Upper lobe of left lung (tissue), 6 donors: ENCODE measurements at places on chromosomes 7 and 10.
A peak's percentile ranks its signal among the peaks of the same experiment; 100 is the strongest.

GRCh38 chr10:117622471-117623184, 80.1 kb downstream of the EMX2 start:
- no peak for DNase-seq

DNA sequence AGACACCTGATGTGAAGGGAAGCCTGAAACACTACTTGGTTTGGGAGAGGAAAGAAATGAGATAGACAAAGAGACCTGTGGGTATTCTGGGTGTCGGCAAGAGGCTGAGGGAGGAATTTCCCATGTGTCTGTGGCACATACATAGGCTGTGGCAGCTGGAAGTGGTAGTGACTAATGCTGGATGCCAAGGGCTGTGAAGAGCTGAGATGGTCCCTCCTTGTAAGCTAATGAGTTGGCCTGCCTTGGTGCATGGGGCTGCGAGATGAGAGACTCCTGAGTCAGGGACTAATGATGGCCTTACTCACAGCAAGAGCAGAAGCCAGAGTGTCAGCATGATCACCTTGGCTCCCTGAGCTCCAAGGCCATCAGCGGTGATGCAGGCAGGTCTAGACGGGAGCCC, 119.0 kb upstream of the EEPD1 start:
- no peak for DNase-seq

DNA sequence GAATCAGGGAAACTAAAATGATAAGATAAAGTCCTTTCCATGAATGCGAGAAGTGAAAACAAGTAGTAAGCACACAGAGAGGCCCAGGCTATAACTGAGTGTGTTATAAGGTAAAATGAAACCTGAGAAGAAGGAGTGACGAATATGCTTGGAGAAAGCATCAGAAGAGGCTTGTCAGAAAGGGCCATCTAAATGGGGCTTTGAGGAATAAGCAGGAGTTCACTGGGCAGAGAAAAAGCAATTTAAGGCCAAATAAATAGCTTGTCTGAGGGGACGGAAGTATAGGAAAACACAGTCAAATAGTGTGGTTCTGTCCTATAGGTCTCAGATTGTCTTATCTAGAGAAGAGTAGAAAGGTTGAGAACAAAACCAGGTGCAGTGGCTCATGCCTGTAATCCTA, 59.6 kb upstream of the GSDME start:
- DNase-seq: no peak

- no peak for DNase-seq
These were observed 94.8 kb downstream of the CCDC71L start for GRCh38 chr7:106566196-106566595.

GRCh38 chr10:13684806-13685482, 98.2 kb downstream of the PRPF18 start:
- no peak for DNase-seq

DNA sequence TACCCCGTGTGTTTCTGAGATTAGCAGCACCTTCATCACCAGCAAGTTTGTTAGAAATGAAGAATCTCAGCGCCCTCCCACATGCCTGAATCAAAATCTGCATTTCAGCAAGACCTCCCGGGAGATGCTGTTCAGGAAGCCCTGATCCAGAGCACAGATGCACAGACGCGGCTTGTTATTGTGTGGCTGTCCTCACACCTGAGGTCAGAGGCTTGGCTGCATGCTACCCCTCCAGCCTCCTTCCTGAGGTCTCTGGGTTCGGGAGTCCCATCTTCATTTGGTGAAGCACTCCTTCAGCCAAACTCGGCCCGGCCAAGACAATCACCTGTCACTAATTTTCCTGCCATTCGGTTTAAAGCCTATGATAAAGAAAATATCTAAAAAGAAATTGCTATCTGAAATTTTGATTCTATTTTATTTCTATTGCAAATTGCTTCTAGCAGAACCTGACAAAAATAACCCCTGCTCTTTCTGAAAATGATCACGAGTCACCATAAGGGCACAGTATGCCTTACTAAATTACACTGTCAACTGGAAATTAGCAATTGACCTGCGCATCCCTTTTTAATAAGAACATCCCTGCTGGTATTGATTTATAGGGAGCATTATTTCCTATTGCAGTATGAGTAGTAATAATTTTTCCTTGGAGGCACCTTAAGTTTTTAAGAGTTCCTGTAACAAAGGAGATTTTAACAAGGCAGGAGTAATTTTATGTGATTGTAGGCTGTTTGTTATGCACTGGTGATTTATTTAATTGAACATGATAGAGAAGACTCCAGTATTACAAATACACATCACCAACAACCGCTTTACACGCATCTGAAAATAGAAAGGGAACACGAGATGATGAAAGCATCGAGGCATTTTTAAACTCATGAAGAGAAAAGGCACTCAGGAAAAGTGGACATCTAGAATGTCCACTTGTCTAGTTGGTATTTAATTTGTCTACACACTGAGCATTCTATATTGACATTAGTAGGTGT, 49.5 kb downstream of the VSTM2A start:
- DNase-seq: no peak

DNA sequence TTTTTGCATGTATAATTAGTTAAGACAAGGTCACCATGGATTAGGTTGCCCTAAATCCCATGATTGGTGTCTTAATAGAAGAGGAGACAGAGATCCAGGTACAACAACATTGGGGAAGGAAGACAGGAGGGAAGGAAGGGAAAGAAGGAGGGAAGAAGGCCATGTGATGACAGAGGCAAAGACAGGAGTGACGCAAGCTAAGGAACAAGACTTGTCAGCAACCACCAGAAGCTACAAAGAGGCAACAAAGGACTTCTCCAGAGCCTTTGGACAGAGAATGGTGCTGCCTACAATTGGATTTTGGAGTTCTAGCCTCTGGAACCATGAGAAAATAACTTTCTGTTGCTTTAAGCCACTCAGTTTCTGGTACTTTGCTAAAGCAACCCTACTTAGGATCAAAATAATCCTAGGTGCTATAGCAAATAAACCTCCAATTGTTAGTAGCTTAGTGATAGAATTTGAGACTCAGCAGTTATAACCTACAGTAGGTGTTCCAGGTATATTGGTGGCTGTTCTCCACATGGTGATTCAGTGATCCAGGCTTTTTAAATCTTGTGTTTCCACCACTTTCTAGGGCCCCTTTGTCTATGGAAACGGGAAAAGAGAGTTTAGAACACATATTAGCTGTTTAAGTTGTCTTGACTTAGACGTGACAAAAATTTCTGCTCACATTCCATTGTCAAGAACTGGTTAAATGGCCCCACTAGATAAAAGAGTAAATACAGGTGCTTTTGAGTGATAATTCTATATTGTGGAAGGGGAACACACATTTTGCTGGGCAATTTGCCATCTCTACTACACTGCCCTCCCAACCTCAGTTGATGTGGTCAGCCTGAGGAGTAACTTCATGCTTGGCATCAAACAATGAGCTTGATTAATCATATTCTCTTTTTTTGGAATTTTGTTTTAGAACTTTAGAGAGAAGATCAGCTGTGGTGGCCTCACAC, 70.5 kb upstream of the SP4 start:
- no peak for DNase-seq

GRCh38 chr7:64320547-64321513, 7.1 kb downstream of the ZNF736 start:
- no peak for DNase-seq

GRCh38 chr7:62361-63116, 129.8 kb upstream of the FAM20C start:
- DNase-seq: no peak

DNA sequence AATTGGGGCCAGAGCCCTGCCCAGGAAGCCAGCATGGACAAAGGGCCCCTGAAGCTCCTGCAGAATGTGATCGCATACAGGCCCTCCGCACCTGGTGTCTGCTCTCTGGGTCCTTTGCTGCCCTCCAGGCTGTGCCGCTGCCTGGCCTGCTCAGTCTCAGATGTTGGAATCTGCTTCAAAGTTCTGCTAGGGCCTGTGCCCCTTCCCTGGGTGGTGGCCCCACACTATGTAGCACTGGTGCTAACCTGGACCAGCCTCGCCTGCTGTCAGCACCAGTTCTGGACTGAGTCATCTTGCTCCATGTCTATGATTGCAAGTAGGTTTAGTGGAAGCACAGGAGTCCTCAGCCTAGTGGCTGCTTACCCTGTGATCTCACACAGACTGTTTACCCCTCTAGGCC, 6.3 kb downstream of the MAT1A start:
- no peak for DNase-seq

DNA sequence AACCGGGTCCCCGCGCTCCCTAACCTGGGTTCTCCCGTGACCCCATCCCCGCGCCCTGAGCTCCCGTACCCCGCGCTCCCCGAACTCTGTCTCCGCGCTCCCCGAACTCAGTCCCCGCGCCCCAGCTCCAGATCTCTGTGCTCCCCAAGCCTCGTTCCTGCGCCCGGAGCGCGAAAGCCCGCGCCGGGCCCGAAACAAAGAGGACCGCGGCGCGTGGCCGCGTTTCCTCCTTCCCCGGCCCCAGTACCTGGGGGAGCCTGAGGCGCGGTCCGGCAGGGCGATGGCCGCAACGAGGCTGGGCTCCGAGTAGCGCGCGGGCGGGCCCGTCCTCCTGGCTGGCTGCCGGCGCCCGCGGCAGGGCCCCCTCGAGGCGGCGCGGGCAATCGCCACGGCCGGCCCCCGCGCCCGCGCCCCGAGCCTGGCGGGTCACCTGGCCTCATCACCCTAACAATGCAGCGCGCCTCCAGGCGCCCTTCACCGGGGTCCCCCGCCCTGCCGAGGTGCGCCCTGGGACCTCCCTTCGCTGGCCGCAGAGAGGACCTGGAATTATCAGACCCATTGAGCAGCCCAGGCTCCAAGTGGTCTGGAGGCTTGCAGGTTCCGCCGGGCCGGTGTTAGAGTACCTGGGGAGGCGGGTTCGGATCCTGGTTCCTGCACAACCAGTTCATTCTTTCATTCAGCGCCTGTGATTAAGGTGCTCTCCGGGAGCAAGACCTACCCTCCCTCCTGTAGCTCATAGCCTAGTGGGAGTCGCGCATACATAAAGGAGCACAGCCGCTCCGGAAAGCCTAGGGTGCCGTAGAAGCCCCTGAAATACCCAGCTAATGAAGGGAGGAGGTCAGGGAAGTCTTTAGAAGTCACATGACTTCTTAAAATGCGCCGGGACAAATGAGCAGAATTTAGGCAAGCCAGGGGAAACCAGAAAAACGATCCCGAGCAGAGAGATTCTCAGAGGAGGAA, at the start of gene TNS3:
TNS3 (minus strand) TSS at position 308 of the 960 bp plus-strand sequence. CDS start 142,475 bp downstream, outside the sequence.
- DNase-seq: peak; percentile 49

GRCh38 chr7:143376396-143376795, 4.7 kb upstream of the ZYX start:
- DNase-seq: no peak

- no peak for DNase-seq
These were observed 56.4 kb downstream of the STEAP1B start for GRCh38 chr7:22443370-22444180.

- DNase-seq: no peak
These were observed 183.2 kb downstream of the ADK start for GRCh38 chr10:74334221-74334620.

DNA sequence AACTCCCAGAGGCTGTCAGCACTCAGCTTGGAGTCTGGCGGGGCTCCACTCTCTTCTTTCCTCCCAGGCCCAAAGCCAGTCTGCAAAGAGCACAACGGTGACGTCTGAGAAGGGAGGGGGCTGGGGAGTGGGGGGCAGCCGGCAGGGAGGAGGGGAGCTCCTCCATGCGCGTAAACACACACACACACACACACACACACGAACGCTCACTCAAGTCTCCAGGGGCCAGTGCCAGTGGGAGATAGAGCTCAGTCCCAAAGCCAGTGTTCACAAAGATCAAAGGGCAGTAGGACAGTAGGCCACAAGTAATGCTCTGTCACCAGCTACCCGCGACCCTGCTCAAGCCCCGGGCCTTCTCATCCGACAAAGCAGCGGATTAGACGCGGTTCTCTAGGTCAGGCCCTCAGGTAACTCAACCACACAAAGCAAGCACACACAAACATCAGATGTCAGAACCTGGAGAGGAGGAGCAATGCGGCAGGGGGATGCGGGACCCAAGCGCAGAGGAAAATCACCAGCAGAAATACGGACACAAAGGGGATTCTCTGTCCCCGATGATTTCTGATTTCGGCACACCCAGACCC, 19.9 kb downstream of the TCAF1 start:
- DNase-seq: peak; percentile 12

DNA sequence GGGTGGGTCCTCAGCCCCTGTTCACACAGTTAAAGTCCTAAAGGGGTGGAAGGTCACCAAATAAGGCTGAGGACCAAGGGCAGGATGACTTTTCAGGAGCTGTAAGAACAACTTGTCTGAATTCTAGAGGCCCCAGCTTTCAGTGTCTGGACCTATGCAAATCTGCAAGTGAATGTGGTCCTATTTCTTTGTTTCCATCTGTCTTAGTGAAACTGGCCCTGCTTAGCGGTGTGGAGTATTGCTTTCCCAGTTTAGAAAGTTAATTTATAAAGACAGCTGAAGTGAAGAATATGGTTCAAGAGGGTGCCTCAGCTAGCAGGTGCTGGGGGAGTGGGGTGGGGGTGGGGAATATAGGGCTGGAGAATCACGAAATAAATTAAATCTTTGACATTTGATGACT, 40.1 kb downstream of the HHEX start:
- DNase-seq: no peak

DNA sequence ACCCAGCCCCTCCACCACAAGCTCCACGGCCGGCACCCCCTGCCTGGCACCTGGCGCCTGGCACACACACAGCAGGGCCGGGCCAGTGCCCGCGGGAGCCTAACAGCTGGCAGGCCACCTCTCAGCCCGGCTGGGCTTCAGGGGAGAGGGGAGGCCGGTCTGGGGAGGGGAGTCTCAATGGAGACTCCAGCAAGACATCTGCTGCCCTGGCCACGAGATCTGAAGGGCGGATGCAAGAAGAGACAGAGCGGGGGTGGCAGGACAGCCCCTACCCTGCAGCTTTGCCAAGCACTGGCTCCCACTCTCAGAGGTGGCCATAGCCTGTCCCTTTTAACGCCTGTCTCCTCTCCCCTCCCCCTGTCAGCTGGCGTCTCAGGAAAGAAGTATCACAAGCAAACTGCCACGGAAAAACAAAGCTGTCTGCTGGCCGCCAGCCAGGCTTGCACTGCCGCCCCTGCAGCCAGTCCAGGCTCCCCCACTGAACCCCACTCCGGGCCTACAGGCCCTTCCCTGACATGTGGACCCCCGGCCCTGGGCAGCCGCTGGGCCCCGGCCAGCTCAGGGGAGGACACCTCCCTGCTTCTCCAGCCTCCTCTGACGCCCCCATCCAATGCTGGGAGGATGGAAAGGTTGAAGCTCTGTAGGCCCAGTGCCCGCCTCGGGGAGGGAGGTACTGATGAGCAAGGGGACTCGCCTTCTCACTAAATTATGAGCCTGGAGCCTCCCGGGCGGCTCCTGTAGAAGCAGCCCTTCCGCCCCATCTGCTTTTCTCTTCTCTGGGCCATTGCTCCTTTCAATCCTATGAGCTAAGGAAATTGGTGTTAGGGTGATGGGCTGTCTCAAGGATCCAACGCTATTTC, 178.4 kb downstream of the ARHGAP12 start:
- peak; percentile 81 for DNase-seq
